ENCODE measurements at places on chromosomes 7 and 10.

DNA sequence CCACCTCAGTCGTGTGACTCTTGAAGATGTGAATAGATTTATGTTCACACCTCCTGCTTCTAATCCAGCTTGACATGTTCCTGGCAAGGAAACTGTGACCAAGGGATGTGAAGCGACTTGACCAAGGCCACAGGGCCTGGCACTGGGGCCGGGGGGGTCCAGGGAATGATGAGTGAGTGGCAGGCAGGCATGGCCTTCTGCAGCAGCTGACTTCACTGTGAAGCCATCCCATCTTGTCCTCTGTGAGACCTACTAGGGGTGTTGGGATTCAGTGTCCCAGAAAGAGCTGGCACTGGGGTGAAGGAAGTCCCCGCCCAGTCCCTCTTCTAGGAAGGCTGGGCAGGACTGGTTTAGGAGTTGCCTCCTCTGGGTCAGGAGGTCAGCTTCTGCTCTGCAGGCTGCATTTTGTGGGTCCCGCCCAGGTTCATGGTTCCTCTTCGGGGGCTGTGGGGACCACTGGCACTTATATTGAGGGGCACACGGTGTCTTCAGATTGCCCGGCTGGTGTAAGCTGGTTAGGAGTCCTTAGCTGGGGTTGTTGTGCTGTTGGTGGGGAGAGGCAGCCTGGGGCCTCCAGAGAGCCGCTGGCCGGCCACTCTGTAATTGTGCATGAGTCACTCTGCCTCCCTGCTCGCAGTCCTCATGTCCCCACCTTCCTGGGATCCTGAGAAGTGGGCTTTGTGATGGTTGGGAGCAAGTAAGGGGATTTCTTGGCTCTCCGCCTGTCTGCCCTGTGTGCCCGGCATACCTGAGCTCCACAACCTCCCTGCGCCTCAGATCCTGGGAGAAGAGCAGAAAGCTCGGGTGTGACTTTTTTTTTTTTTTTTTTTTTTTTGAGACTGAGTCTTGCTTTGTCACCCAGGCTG, 11.0 kb downstream of the ZMIZ1 start:
- no peak for DNase-seq

DNA sequence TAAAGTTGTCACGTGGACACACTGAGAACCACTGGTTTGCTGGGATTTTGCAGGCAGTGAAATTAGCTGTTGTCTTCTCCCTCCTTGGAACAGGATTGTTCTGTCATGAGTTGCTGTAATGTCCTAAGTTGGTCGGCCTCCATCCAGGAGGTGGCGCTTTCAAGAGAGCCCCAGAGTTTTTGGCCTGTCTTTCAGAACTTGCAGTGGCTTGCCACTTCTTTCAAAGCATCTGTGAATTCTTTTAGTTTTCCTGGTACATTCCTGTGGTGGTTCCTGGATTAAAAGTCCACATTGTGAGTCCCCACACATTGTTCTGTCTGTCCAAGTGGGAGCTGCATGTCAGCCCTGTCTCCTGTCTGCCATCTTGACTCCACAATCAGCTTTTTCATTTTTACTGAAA, 133.8 kb downstream of the PON1 start:
- no peak for DNase-seq

- DNase-seq: no peak
Measured at GRCh38 chr10:78913219-78914059, 155.3 kb upstream of the ZMIZ1 start.

GRCh38 chr10:43931308-43931930, 282.7 kb upstream of the ZNF32 start:
- DNase-seq: no peak

- DNase-seq: no peak
Measured at GRCh38 chr10:121521794-121522556, 76.3 kb downstream of the FGFR2 start.

GRCh38 chr10:94155722-94156271, 162.1 kb downstream of the PLCE1 start:
- DNase-seq: no peak

GRCh38 chr7:124074007-124074406, 41.1 kb upstream of the TMEM229A start:
- no peak for DNase-seq
